ENCODE measurements at places on chromosomes 2 and 18. TPM values are rescaled to one million over a fixed set of nuclear protein-coding genes. Genes with fewer than 3 reads are reported as not detected.

UGT1A3 gene
- not detected for total RNA-seq

SRSF7 gene
- total RNA-seq = 550 TPM

LYPD1 gene
- total RNA-seq = not detected

AKAIN1 gene
- not detected for total RNA-seq

NAT8 gene
- not detected for total RNA-seq

LANCL1 gene
- 22.4 TPM for total RNA-seq

UGT1A10 gene
- not detected for total RNA-seq

DNA sequence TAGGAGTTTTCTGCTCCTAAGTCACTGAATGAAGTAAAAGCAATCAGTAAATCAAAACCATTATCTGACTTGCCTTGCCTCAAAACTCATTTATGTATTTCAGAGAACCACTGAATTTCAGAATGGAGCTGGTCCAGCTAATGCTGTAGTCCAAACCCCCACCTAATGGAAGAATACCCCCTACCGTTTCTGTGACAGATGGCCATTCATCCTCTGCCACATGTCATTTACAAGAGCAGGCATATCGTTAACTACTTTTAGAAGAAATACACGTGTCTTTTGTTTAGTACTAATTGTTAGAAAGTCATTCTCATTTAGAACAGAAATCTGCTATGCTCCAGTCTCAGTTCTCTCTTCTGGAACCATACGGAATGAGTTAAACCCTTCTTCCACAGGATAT lies 12.8 kb upstream of the GALNT5 start:
- H3K27me3 ChIP-seq = no peaks in the 10 kb centered on the region
- no peak for DNase-seq
- no peaks in the 10 kb centered on the region for H3K36me3 ChIP-seq

GRCh38 chr18:5895876-5896740 lies 786 bp upstream of the TMEM200C start:
- H3K36me3 ChIP-seq = no peaks in the 10 kb centered on the region
- DNase-seq = no peak
- H3K4me1 ChIP-seq = peaks cover 10% of the 10 kb centered on the region
- H3K4me3 ChIP-seq = no peak overlapping the region
- peaks cover 53% of the 10 kb centered on the region for H3K27me3 ChIP-seq
- H3K27ac ChIP-seq = no peak overlapping the region

- no peaks in the 10 kb centered on the region for H3K4me1 ChIP-seq
- DNase-seq = no peak
- no peak overlapping the region for H3K27ac ChIP-seq
- no peak overlapping the region for H3K4me3 ChIP-seq
Observed at GRCh38 chr2:26738481-26738880, 25.6 kb upstream of the SLC35F6 start.

DNA sequence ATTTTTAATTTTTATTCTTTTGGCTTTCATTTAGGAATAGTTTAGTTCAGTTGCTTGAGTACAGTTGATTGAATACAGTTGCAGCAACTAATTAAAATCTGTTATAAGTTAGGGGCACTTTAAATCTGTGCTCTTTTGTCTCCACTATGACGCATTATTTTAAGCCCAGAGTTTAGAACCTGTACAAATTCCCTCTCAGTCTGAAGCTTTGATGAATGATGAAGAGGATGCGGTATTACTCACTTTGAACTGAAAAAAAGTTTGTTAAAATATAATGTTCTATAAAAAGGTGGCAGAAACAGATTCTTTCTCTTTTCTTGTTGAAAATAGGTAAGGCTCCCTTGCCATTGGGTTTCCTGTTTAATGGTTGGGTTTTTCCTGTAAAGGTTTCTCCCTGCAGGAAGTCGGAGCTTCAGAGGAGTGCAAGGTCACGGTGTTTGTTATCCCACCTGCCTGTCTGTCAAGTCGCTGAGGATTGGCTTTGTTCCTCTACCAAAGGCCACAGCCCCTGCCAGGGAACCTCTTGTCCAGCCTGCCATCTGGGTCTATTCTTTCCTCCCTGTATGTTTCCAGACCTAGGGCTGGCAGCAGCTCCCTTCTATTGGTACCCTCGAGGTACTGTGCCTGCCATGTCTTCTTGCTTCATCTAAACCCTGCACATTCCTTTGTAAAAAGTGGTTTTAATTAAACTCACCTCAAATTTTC lies 43.8 kb upstream of the FN1 start:
- no peaks in the 10 kb centered on the region for H3K36me3 ChIP-seq
- H3K4me3 ChIP-seq = no peak overlapping the region
- no peak overlapping the region for H3K27ac ChIP-seq
- DNase-seq = no peak

DNA sequence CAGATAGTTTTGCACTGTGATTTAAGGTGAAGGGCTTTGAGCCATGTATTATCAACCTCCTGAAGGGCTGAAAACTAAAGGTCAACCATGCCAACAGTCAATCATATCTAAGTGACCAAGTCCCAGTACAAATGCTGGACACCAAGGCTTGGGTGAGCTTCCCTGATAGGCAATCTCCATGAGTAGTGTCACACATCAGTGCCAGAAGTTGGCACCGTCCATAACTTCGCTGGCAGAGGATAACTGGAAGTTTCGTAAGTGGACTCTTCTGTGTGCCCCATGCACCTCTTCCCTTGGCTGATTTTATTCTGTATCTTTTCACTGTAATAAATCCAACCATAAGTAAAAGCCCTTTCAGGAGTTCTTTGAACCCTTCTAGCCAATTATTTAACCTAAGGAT lies 13.2 kb downstream of the REV1 start:
- H3K27ac ChIP-seq = no peak overlapping the region
- no peaks in the 10 kb centered on the region for H3K27me3 ChIP-seq
- H3K36me3 ChIP-seq = peaks cover 5% of the 10 kb centered on the region
- DNase-seq = no peak

GRCh38 chr2:86274918-86275275 lies 62.5 kb downstream of the REEP1 start:
- H3K36me3 ChIP-seq = no peaks in the 10 kb centered on the region
- DNase-seq = no peak
- no peaks in the 10 kb centered on the region for H3K27me3 ChIP-seq

DNA sequence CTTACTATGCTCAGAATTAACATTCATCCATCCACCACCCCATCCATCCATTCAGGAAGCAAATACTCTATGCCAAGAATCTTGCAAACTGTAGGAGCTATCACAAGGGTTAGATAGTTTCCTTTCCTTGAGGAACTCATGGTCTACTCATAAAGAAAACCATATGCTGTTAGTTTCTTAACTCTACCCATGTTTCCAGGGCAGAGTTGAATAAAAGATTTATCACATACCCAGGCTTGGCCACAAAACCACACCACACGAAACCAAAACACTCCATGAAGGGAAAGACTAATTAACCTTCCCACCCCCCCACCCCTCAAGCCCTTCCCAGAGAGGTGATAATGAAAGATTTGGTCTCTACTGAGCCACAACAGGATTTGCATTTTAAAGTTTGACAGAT lies 23.7 kb upstream of the MSGN1 start:
- no peak overlapping the region for H3K27ac ChIP-seq
- no peak overlapping the region for H3K4me3 ChIP-seq
- H3K36me3 ChIP-seq = no peaks in the 10 kb centered on the region
- H3K4me1 ChIP-seq = no peaks in the 10 kb centered on the region
- H3K27me3 ChIP-seq = peaks cover 18% of the 10 kb centered on the region

GRCh38 chr2:69311024-69311416 lies 76.0 kb downstream of the GFPT1 start:
- no peak overlapping the region for H3K27ac ChIP-seq
- peaks cover 32% of the 10 kb centered on the region for H3K4me1 ChIP-seq
- no peak for DNase-seq
- no peak overlapping the region for H3K4me3 ChIP-seq
- H3K36me3 ChIP-seq = no peaks in the 10 kb centered on the region

DNA sequence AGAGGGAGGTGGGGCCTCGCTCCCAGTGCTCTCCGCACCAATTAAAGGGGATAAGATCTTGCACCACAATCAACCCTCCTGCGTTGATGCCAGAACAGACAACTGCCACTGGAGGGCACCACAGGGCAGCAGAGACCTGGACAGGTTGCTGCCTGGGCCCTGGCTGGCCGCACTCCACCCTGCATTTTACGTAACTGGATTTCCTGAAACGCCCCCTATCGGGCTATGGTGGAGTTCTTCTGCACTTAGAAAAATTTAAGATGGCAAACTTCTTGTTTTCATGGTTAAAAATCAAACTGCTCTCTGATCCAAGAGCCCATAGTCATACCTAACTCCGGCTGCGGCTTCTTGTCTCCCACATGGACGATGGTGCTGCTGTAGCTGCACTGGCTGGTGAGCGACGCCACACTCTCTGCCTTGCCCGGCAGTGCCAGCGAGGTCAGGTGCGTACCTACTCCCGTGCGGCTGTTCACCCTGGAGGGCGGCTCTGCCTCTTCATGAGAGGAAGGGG lies 16.8 kb upstream of the HES6 start:
- H3K4me3 ChIP-seq = no peak overlapping the region
- no peaks in the 10 kb centered on the region for H3K27me3 ChIP-seq
- peaks cover 5% of the 10 kb centered on the region for H3K4me1 ChIP-seq
- H3K36me3 ChIP-seq = peaks cover 60% of the 10 kb centered on the region
- H3K27ac ChIP-seq = no peak overlapping the region

GRCh38 chr2:233360771-233361176 lies 6.5 kb downstream of the DGKD start:
- peaks cover 16% of the 10 kb centered on the region for H3K36me3 ChIP-seq
- no peaks in the 10 kb centered on the region for H3K27me3 ChIP-seq
- H3K27ac ChIP-seq = no peak overlapping the region
- H3K4me3 ChIP-seq = no peak overlapping the region
- no peak for DNase-seq

All from CD4-positive, alpha-beta T cell (primary cell).